ENCODE measurements at places on chromosomes 4 and X.

- no peak for DNase-seq
These were observed 106.6 kb upstream of the HS3ST1 start for GRCh38 chr4:11535333-11535732.

DNA sequence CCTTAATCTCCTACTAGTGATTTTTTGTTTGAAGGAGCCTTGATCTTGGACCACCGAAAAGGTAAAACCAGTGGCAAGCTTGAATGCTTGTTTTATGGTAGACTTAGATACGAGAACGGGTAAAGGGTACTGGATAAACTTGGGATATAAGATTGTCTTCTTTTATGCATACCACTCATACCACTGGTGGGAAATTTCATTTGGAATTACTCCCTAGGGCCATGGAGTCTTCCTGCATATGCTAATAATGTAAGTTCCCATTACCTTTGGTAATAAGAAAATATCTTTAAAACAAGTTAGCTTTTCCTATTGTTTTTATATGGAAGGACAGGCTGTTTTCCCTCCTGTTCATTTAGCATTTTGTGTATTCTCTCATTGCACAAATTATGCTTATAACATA, 11.7 kb downstream of the SMARCAD1 start:
- no peak for DNase-seq

- DNase-seq: no peak
These were observed 119.6 kb upstream of the BANK1 start for GRCh38 chr4:101670897-101671296.

DNA sequence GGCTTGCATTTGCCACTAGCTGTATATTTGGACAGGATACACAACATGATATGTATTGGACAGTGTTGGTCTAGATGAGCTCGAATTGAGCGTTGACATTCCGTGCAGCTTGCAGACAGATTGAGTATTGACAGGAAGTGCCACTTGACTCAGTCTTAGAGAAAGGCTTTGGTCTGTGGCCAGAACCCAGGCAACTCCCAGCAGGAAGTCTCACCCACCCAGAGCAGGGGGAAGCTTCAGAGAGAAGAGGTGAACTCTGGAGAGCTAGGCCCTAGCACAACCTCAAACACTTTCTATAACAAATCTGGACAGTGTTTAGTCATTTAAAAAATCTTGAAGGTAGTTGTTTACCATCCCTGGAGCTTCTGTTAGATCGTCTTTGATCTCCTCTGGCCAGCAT, 280.5 kb downstream of the FBXW7 start:
- DNase-seq: no peak

- DNase-seq: no peak
These were observed 6.7 kb upstream of the FAM200B start for GRCh38 chr4:15674926-15675325.

- DNase-seq: no peak
These were observed 154.3 kb upstream of the GIMD1 start for GRCh38 chr4:106522839-106523238.

DNA sequence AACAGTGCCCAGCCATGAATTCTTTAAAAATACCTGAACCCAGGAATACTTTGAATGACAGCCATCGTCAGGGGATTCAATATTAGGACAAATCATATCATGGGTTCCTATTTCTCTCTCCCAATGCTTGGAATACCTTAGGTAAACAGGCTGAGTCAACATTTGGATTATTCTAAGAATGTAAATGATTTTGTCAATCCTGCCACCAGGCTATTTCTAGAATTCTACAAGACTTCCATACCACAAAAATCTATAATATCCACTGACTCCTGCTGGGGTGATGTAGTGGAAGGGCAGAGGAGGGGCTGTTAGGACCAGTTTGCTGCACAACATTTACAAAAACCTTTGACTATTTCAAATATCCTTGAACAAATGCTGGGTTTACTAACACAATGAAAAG, 65.2 kb downstream of the IGFBP7 start:
- DNase-seq: no peak

All from NCI-H2107 (cell line).